Osteocyte (in vitro differentiated cells): ENCODE measurements at places on chromosomes 6 and 20.

- no peak for DNase-seq
These were observed 10.6 kb downstream of the TEAD3 start for GRCh38 chr6:35486005-35486925.

GRCh38 chr6:35292494-35292893, 5.1 kb upstream of the DEF6 start:
- no peak for DNase-seq

DNA sequence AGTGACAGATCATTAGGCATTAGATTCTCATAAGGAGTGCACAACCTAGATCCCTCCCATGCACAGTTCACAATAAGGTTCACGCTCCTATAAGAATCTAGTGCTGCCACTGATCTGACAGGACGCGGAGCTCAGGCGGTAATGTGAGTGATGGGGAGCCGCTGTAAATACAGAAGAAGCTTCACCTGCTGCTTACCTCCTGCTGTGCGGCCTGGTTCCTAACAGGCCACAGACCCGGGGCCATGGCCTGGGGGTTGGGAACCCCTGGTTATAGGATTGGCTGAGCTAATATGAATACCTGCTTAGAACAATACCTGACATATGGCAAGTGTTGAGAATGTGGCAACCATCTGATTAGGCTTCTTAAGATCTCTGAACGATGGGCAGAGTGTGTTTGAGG, 2.4 kb downstream of the PNPLA1 start:
- DNase-seq: no peak

DNA sequence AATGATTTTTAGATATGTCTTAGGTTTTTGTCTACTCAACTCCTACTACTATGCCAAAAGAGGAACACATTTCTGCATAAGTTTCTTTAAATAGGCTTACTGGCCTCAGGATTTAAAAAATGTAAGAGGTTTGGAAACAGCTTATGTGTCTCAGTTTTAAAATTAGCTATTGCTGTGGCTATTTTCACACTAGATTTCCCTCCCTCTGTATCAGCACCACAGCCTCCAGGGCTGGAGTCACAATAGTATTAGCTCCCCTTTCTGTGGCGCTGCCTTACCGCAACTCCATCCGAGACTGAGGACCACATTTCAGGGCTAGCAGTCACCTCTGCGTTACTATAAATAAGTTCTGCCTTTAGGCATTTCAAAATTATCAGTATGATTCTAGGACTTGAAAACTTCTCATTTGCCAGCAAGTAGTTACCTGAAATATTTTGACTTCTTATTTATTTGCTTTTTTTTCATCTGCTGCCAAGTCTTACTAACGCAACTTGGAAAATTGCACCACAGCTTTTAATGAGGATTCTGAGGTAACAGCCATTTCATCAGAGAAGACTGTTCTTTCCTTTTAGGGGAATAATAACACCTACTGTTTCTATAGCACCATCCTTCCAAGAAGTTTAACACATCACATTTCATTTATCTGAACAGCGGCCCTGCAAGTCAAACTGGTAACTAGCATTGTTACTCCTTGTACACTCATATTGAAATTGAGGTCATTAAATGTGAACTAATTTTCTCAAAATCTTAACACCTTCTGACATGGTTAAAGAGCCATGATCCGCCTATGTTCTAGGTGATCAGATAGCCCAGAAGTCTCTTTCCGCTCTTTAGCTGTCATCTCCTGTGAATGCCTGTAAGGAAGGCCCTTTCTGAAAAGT, 105.9 kb downstream of the GJA10 start:
- DNase-seq: no peak

GRCh38 chr6:32298632-32299336, 72.9 kb downstream of the TSBP1 start:
- no peak for DNase-seq

GRCh38 chr6:100889351-100889750, 8.2 kb upstream of the ASCC3 start:
- DNase-seq: no peak

DNA sequence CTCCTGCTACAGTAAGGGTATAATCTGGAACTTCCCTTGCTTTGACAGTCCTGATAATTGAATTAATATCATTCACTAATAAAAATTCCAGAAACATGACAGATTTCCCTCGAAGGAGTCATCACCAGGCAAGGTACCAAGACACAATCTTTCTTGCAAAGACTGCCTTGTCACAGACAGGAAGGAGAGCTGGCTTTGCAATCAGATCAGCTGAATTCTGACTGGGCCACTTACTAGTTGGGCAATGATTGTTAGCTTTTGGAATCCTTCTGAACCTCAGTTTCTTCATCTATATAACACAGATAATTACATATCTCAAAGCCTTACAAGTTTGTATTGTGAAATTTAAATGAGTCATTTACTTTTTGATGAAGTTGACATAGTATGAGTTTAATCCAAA, 344.2 kb downstream of the RFPL4B start:
- no peak for DNase-seq

GRCh38 chr6:1027109-1027794, 284.6 kb upstream of the FOXQ1 start:
- DNase-seq: peak; percentile 53

- DNase-seq: no peak
These were observed 163.2 kb downstream of the BMP7 start for GRCh38 chr20:57103146-57103800.

DNA sequence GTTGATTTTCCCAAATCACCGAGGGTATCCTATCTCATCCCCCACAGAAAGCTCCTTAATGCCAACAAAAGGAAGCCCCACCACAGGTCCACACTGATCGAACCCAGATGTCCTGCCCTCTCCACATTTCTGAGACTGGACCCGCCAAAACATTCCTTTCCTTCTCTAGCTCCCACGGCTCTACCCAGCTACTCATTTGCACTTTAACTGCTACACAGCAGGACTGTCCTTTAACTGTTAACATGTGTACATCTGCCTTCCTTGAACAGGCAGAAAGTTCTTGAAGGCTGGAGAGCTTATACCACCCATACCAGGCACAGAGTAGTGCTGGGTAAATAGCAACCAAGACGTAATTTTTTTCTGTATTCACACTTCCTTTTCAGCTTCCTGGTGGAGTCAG, 68.6 kb downstream of the TRMT6 start:
- DNase-seq: peak; percentile 13

GRCh38 chr6:80133020-80133419, 26.5 kb downstream of the BCKDHB start:
- DNase-seq: no peak

- DNase-seq: no peak
These were observed 669.9 kb upstream of the ID4 start for GRCh38 chr6:19167251-19167650.

DNA sequence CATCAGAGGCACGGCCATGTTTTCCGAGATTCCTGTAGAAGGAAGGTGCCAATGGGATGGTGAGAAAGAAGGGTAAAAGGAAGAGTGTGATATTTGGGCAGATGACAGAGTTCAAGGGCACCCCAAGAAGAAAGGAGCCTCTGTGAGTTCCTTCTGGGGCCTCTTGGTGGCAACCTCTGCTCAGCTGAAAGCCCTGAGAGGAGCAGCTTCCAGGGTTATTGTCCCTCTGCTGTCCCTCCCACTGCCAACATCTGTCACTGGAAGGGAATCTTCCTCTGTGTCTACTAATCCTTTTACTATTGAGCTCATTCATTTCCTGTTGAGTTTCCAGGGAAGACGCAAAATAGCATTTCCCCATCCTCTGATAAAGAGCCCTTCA, 40.0 kb upstream of the KCNK16 start:
- DNase-seq: no peak

- DNase-seq: peak; percentile 84
These were observed 9.5 kb upstream of the ATRN start for GRCh38 chr20:3461211-3461771.

DNA sequence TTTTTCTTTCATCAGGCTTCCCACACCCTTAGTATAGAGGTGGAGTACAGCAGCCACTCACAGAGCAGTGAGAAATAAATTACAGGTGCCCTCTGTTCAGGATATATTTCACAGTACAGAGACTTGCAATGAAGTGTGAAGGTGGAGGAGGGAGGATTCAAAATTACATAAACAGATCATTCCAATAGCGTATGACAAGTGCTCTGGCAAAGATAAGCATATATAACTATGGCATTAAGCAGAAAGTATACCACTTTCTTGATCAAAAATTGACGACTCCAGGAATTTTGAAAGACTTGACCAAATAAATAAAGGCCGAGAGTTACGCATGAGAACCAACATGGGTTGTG, 108.7 kb downstream of the GPX5 start:
- DNase-seq: no peak

DNA sequence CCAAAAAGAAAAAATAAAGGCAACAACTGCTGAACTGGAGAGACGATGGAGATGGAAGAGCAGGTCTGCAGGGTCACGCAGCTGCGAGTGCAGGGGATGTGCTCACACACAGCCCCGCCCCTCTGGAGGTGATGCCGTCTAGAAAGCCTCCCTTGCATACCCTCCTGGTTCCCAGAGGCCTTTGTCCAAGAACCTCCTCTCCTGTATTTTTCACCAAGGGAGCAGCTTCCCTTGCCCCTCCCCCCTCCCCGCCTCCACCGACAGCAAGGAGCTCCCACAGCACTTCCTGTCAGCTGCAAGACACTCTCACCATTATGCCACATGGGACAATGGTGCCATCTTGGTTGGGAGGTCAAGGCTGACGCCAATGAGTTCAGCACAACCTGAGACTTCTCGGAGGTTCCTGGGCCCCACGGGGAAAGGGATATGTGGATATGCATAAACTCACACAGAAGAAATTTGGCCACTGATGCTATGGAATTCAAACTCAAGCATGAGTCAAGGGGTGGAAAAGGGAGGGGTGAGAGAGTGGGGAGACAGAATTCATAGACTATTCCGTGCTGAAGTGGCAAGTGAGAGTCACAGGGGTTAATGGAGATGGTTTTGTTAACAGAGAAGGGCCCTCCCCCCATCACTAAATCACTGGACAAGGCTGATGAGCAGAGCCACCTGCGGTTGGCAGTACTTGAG, 132.9 kb downstream of the SCML4 start:
- DNase-seq: no peak

- DNase-seq: no peak
These were observed 104.4 kb downstream of the MRPL14 start for GRCh38 chr6:44022671-44023352.

DNA sequence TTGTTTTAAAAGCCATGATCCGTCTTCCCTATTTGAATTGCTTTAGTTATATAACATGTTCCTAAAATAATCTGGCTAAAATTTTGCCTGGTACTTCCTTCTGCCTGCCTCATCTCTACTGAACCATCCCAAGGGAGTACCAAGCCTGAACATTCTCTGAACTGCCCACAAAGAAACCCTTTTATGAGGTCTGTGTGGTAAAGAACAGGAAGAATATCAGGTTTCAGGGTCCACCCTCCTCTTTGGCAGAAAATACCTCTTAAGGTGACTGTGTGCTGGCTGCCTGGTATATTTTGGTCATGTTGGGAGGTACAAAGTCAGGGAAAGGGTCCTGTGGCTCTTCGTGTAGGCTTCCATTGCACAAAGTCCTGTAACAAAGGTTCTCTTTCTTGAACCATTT, 574.1 kb upstream of the CHD6 start:
- DNase-seq: no peak
